Right atrium auricular region (tissue), 2 donors: ENCODE measurements at places on chromosomes 3 and 15.
A peak's percentile ranks its signal among the peaks of the same experiment; 100 is the strongest.

DNA sequence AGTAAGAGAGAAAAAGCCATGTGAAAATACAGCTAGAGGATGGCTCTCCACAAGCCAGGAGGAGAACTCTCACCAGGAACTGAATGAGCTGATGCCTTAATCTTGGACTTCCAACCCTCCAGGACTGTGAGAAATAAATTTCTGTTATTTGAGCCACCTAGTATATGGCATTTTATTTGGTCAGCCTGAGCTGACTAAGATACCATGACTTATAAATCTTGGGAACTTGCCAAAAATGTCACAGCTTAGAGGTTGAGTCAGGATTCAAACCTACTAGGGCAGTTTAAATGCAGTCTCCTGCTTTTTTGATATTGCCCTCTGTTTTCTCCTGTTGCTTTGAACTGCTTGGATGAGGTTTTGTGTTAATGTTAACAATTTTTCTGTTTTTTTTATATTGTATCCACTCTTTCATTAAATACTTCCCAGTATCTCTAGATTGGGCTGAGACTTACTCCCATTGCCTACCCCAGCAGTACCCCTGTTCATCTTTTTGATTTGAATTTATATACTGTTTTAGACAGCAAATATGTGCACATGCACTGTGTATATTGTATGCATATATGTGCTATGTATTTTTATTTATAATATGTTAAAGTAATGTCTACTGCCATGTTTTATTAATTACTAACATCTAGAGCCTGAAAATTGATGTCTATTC lies 1223.2 kb downstream of the OTOL1 start:
- no peak overlapping the region for H3K27ac ChIP-seq
- H3K4me3 ChIP-seq: no peak overlapping the region
- H3K4me1 ChIP-seq: no peaks in the 10 kb centered on the region
- DNase-seq: no peak
- no peaks in the 10 kb centered on the region for H3K27me3 ChIP-seq

- H3K36me3 ChIP-seq: no peaks in the 10 kb centered on the region
- no peak overlapping the region for H3K27ac ChIP-seq
- H3K27me3 ChIP-seq: no peaks in the 10 kb centered on the region
- no peaks in the 10 kb centered on the region for H3K4me1 ChIP-seq
Measured at GRCh38 chr3:161296814-161297213, 74.5 kb downstream of the SPTSSB start.

- no peak overlapping the region for H3K27ac ChIP-seq
- no peak overlapping the region for H3K4me3 ChIP-seq
- H3K27me3 ChIP-seq: no peaks in the 10 kb centered on the region
- H3K36me3 ChIP-seq: no peaks in the 10 kb centered on the region
Measured at GRCh38 chr3:29412110-29412509, 131.2 kb downstream of the RBMS3 start.

- no peaks in the 10 kb centered on the region for H3K4me1 ChIP-seq
- no peaks in the 10 kb centered on the region for H3K27me3 ChIP-seq
Measured at GRCh38 chr3:31579828-31580227, 47.1 kb downstream of the STT3B start.

DNA sequence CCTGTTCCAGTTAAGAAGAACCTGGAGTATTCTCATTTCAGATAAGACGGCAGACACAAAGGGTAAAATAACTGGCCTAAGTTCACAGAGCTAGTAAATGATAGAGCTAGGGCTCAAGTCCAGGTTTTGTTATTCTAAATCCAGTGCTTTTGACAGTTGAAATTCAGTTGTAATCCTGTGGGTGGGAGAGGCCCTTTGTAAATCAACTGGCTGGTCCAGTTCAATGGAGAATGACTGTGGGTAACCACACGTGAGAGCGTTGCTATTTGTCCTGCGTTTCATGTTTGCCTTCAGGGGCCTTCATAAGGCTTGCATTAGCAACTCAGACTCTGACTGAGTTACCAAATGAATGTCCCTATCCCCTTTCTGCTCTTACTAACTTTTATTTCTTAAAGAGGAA lies 24.2 kb upstream of the CD96 start:
- H3K4me3 ChIP-seq: no peak overlapping the region
- no peaks in the 10 kb centered on the region for H3K4me1 ChIP-seq
- no peaks in the 10 kb centered on the region for H3K36me3 ChIP-seq
- no peaks in the 10 kb centered on the region for H3K27me3 ChIP-seq

- H3K36me3 ChIP-seq: no peaks in the 10 kb centered on the region
- no peak overlapping the region for H3K27ac ChIP-seq
- H3K4me1 ChIP-seq: no peaks in the 10 kb centered on the region
- no peak for DNase-seq
- H3K27me3 ChIP-seq: no peaks in the 10 kb centered on the region
Measured at GRCh38 chr3:169203631-169204550, 459.6 kb downstream of the MECOM start.

GRCh38 chr3:16978234-16978920 lies 93.6 kb downstream of the PLCL2 start:
- no peaks in the 10 kb centered on the region for H3K4me1 ChIP-seq
- no peaks in the 10 kb centered on the region for H3K36me3 ChIP-seq
- no peak for DNase-seq

- no peaks in the 10 kb centered on the region for H3K4me1 ChIP-seq
- DNase-seq: no peak
- no peaks in the 10 kb centered on the region for H3K27me3 ChIP-seq
- H3K27ac ChIP-seq: no peak overlapping the region
Measured at GRCh38 chr3:173913397-173913796, 515.9 kb downstream of the NLGN1 start.

GRCh38 chr3:129366312-129366831 lies 62.1 kb downstream of the EFCAB12 start:
- H3K27ac ChIP-seq: no peak overlapping the region
- no peaks in the 10 kb centered on the region for H3K36me3 ChIP-seq
- no peaks in the 10 kb centered on the region for H3K27me3 ChIP-seq
- no peaks in the 10 kb centered on the region for H3K4me1 ChIP-seq
- H3K4me3 ChIP-seq: no peak overlapping the region

DNA sequence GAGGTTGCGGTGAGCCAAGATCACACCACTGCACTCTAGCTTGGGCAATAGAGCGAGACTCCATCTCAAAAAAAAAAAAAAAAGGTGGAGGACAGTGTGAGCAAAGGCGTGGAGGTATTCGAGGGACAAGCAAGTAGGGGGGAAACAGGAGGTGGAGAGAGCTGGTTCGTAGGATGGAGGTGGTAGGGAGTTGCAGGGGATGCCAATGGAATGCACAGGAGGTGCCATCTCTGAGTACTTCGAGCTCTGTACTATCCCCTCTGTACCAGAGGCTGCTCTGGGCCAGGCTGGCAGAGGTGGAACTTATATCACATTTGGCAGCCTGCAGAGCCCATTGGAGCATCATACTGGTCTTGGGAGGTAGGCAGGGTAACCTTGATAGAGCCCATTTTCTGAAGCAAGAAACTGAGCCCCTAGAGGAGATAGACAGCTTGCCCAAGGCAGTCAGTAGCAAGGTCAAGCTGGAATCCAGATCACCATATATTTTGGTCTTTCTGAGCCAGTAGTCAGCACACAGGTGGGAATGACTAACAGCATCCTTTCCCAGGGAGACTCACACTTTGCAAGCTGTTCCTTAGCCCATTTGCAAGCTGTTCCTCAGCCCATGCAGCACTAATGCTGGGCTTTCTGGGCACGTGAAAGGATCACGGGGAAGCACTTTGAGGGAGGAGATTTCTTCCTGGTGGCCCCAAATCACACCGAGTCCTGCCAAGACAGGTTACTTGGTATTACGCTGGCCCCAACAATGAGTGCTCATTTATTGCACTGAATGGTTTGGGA lies 9.2 kb upstream of the CCDC33 start:
- no peak overlapping the region for H3K4me3 ChIP-seq
- H3K27ac ChIP-seq: no peak overlapping the region
- peaks cover 13% of the 10 kb centered on the region for H3K4me1 ChIP-seq
- no peak for DNase-seq
- no peaks in the 10 kb centered on the region for H3K36me3 ChIP-seq

- no peaks in the 10 kb centered on the region for H3K4me1 ChIP-seq
- H3K4me3 ChIP-seq: no peak overlapping the region
- H3K27ac ChIP-seq: no peak overlapping the region
- DNase-seq: no peak
Measured at GRCh38 chr3:73197187-73197586, 135.7 kb downstream of the EBLN2 start.

GRCh38 chr15:84944861-84945260 lies 36.8 kb upstream of the PDE8A start:
- no peaks in the 10 kb centered on the region for H3K36me3 ChIP-seq
- no peaks in the 10 kb centered on the region for H3K27me3 ChIP-seq
- no peak for DNase-seq
- H3K4me3 ChIP-seq: no peak overlapping the region
- peak overlapping the region; percentile 51 for H3K27ac ChIP-seq

DNA sequence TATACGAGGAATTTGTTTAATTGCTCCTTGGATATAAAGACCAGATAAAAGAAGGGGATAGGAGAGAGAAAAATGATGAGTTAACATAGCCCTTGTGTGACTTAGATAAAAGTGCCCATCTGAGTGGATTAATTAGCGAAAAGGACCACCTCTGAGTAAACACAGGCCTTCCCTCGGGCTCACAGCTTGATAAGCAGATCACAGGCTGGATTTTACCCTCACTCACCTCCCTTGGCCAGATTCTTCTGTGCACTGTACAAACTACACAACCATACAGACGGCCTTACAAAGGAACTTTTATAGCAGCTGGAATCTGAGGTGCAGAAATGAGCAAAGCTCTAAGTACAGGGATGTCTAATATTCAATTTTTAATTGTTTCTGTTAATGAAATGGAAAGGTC lies 112.4 kb upstream of the STT3B start:
- no peak overlapping the region for H3K4me3 ChIP-seq
- H3K36me3 ChIP-seq: no peaks in the 10 kb centered on the region
- no peak overlapping the region for H3K27ac ChIP-seq

GRCh38 chr3:171890398-171890797 lies 47.2 kb downstream of the TMEM212 start:
- H3K27me3 ChIP-seq: no peaks in the 10 kb centered on the region
- no peak overlapping the region for H3K4me3 ChIP-seq
- no peaks in the 10 kb centered on the region for H3K36me3 ChIP-seq
- no peak for DNase-seq

- no peak overlapping the region for H3K27ac ChIP-seq
- no peak overlapping the region for H3K4me3 ChIP-seq
- no peak for DNase-seq
- H3K36me3 ChIP-seq: no peaks in the 10 kb centered on the region
- H3K27me3 ChIP-seq: no peaks in the 10 kb centered on the region
- H3K4me1 ChIP-seq: peaks cover 11% of the 10 kb centered on the region
Measured at GRCh38 chr3:30195352-30195751, 411.0 kb upstream of the TGFBR2 start.
